ENCODE measurements at places on chromosomes 7 and 10. TPM values are rescaled to one million over a fixed set of nuclear protein-coding genes. Genes with fewer than 3 reads are reported as not detected.

The C10orf62 gene
- total RNA-seq, result not detected

The MYO1G gene
- 1.4 TPM for total RNA-seq

The PLEKHS1 gene
- total RNA-seq, result not detected

The OPTN gene
- total RNA-seq, result 54.3 TPM

The STOX1 gene
- total RNA-seq, result 11.7 TPM

The SLC29A3 gene
- 2.7 TPM for total RNA-seq

The LGI1 gene
- total RNA-seq, result 32.4 TPM

- no peak overlapping the region for H3K4me3 ChIP-seq
- H3K4me1 ChIP-seq, result peaks cover 13% of the 10 kb centered on the region
- no peak for DNase-seq
- no peaks in the 10 kb centered on the region for H3K36me3 ChIP-seq
These were observed 14.7 kb downstream of the NEUROG3 start for GRCh38 chr10:69558559-69558958.

DNA sequence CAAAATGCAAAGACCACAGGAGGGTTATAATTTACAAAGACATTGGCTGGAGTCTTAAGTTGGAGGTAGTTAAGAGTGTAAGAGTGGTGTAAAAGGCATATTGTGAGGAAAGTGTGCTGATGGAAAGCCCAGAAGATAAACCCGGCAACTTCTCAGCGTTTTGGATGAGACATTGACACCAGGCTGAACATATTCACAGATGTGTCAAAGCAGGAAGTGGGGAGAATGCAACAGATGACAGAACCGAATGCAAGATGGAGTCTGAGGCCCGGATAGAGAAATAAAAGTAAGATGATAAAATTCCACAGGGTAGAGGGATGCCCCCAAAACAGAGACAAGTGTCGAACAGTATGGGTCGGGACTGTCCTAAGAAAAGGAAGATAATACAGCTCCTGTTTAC lies 230.4 kb upstream of the TMEM72 start:
- H3K27me3 ChIP-seq, result no peaks in the 10 kb centered on the region
- no peaks in the 10 kb centered on the region for H3K4me1 ChIP-seq

GRCh38 chr10:3427950-3428354 lies 255.4 kb upstream of the PITRM1 start:
- H3K27me3 ChIP-seq, result no peaks in the 10 kb centered on the region
- DNase-seq, result no peak
- H3K4me3 ChIP-seq, result no peak overlapping the region
- H3K4me1 ChIP-seq, result peaks cover 36% of the 10 kb centered on the region
- H3K36me3 ChIP-seq, result no peaks in the 10 kb centered on the region
- peak overlapping the region; percentile 75 for H3K27ac ChIP-seq

DNA sequence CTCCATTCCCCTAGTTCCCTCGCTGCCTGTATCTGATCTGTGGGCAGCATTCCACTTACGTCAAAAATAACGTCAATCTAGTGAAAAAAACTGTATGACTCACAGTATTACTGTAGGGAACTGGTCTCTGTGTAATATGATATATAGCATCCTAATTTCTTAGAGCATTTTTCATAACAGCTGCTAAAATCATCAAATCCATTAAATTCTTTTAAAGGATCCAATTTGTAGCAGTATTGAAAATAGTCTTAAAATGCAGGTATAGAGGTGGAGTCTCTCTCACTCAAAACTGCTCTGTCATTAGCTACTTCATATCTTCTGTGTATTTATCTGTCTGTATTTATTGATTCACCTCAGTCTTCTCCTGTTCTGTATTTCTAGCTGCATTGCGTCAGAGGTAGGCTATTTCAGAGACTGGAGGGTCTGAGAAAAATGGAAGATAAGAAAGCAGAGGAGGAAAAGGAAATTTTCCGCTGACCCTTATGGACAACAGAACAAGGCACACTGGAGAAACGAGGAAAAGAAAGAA lies 59.9 kb downstream of the PON1 start:
- no peaks in the 10 kb centered on the region for H3K36me3 ChIP-seq
- no peak for DNase-seq
- H3K27me3 ChIP-seq, result no peaks in the 10 kb centered on the region
- no peaks in the 10 kb centered on the region for H3K4me1 ChIP-seq

- no peaks in the 10 kb centered on the region for H3K36me3 ChIP-seq
- H3K27ac ChIP-seq, result no peak overlapping the region
- DNase-seq, result no peak
- H3K4me3 ChIP-seq, result no peak overlapping the region
These were observed 3.0 kb downstream of the CALU start for GRCh38 chr7:128742206-128742605.

GRCh38 chr10:110504111-110504735 lies 6.5 kb downstream of the DUSP5 start:
- H3K4me3 ChIP-seq, result no peak overlapping the region
- H3K4me1 ChIP-seq, result peaks cover 31% of the 10 kb centered on the region
- no peaks in the 10 kb centered on the region for H3K36me3 ChIP-seq
- peak overlapping the region; percentile 72 for H3K27ac ChIP-seq
- no peak for DNase-seq

DNA sequence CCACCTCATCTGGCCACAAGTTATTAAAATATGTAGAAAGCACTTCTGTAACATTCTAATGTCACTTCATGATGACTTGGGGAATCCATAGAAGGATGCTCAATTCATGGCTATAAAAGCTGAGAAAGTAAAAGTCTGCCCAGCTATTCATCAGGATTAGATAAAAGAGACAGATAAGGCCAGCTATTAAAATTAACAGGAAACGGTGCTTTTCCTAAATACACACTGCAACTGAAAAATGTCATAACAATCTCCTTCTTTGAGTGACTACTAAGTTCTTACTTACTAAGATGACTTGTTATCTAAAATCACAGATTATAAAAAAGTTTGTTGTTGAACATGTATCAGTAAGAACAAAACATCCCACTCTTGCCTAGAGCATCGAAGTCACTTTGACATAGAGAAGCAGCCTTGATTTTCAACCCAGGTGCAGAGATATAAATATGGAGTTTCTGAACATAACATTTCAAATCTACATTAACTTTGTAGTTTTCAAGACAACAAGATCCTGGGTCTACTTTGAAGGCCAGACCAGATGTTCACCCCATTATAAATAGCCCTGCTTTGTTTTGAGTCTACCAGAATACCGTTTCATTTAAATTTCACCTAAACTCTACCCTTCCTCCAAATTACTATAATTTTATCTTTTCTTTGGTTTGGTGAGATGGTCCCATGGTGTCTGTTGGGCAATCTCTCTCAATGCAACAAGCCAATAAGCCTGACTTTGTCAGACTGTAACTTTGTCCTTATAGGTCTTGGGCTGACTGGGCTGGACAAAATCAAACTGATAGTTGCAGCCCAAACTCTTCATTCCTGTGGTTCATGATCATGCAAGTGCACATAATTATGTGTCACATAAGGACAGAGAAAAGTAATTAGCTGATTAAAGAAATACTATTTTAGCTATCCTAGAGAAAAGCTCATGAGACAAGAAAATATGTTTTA lies 24.0 kb downstream of the HYCC1 start:
- H3K4me1 ChIP-seq, result no peaks in the 10 kb centered on the region
- H3K4me3 ChIP-seq, result no peak overlapping the region
- no peak overlapping the region for H3K27ac ChIP-seq
- no peak for DNase-seq
- H3K36me3 ChIP-seq, result no peaks in the 10 kb centered on the region

DNA sequence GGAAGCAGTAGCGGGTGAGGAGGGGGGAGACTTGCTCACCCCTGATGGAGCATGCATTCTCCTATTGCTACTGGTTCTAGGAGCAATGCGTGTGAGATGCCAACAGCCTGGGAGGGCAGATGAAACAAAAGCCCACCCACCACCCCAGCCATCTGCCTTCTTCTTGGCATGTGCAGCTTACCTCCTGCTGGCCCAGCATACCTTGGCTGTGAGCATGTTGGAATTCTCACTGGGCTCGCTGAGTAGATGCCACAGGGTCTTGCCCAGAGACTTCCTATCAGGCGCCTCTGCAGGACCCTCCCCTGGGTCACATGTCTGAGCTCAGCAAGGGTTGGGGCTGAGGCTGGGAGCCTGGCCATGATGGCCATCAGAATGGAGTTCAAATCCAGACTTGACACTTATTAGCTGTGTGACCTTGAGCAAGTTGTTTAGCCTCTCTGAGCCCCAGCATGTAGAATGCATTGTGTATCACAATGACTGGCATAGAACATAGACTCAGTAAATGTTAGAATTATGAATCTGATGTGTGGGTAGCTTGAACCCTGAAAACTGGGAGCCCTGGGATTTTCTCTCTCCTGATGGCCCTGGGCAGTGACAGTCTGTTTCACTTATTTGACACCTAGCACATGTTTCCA lies 38.2 kb downstream of the CDH23 start:
- no peak overlapping the region for H3K4me3 ChIP-seq
- DNase-seq, result no peak
- no peak overlapping the region for H3K27ac ChIP-seq
- peaks cover 22% of the 10 kb centered on the region for H3K4me1 ChIP-seq

GRCh38 chr10:11386044-11386443 lies 225.4 kb downstream of the USP6NL start:
- H3K27me3 ChIP-seq, result no peaks in the 10 kb centered on the region
- no peak overlapping the region for H3K27ac ChIP-seq
- H3K36me3 ChIP-seq, result no peaks in the 10 kb centered on the region

DNA sequence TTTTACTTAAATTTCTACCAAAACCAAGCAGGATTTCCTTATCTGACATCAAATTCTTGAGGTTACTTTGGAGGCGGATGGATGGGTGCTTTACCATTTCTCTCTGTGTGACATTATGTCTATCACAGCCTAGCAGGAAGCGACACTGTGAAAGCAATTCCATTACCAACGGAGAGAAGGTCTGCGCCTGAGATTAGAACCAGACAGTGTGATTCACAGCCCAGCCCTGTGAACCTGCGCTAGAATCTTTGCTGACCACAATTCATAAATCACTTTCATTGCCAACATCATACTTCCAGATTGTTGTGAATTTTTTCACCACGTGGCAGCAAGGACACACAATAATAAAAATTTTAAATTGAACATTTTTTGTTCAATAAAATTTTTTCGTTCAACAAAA lies 126.5 kb downstream of the CUBN start:
- H3K27me3 ChIP-seq, result no peaks in the 10 kb centered on the region
- H3K36me3 ChIP-seq, result no peaks in the 10 kb centered on the region
- H3K4me3 ChIP-seq, result no peak overlapping the region
- peaks cover 17% of the 10 kb centered on the region for H3K4me1 ChIP-seq
- H3K27ac ChIP-seq, result peak overlapping the region; percentile 72
- no peak for DNase-seq

GRCh38 chr7:78018641-78019446 lies 220.3 kb downstream of the PHTF2 start:
- peak overlapping the region; percentile 41 for H3K4me3 ChIP-seq
- H3K27ac ChIP-seq, result peak overlapping the region; percentile 55
- H3K36me3 ChIP-seq, result no peaks in the 10 kb centered on the region

GRCh38 chr7:117274951-117275350 lies 47.9 kb downstream of the WNT2 start:
- no peak overlapping the region for H3K27ac ChIP-seq
- no peak overlapping the region for H3K4me3 ChIP-seq
- H3K36me3 ChIP-seq, result no peaks in the 10 kb centered on the region
- H3K27me3 ChIP-seq, result no peaks in the 10 kb centered on the region
- no peak for DNase-seq
- no peaks in the 10 kb centered on the region for H3K4me1 ChIP-seq

GRCh38 chr10:79285315-79286197 lies 61.7 kb upstream of the PPIF start:
- H3K4me1 ChIP-seq, result peaks cover 60% of the 10 kb centered on the region
- no peak for DNase-seq
- H3K36me3 ChIP-seq, result peaks cover 70% of the 10 kb centered on the region
- peak overlapping the region; percentile 25 for H3K27ac ChIP-seq
- H3K27me3 ChIP-seq, result no peaks in the 10 kb centered on the region
- no peak overlapping the region for H3K4me3 ChIP-seq

GRCh38 chr10:33832124-33832787 lies 497.8 kb upstream of the NRP1 start:
- H3K4me1 ChIP-seq, result no peaks in the 10 kb centered on the region
- H3K27ac ChIP-seq, result no peak overlapping the region
- H3K36me3 ChIP-seq, result no peaks in the 10 kb centered on the region
